ENCODE measurements at places on chromosomes 7 and 10.

DNA sequence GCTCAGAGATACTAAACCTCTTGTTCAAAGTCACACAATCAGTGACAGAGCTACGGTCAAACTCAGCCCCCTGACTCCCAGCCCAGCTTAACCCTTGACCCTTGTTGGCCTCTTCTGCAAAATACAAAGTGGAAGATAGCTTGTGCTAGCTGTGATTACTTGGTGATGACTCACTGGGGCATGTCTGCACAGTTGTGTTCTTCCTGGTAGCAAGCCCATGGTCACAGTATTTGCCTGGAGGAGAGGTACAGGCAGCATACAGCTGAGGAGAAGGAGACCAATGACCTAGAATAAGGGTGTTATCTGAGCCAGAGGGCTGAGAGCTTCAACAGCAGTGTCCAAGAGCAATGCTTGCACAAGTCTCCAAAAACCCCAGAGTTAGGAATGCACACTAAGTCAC lies 5.7 kb upstream of the HSPA12A start:
- DNase-seq = no peak

GRCh38 chr7:37320140-37320847 lies 128.4 kb downstream of the ELMO1 start:
- no peak for DNase-seq

- DNase-seq = no peak
Measured at GRCh38 chr10:16909961-16910792, 93.0 kb upstream of the RSU1 start.

DNA sequence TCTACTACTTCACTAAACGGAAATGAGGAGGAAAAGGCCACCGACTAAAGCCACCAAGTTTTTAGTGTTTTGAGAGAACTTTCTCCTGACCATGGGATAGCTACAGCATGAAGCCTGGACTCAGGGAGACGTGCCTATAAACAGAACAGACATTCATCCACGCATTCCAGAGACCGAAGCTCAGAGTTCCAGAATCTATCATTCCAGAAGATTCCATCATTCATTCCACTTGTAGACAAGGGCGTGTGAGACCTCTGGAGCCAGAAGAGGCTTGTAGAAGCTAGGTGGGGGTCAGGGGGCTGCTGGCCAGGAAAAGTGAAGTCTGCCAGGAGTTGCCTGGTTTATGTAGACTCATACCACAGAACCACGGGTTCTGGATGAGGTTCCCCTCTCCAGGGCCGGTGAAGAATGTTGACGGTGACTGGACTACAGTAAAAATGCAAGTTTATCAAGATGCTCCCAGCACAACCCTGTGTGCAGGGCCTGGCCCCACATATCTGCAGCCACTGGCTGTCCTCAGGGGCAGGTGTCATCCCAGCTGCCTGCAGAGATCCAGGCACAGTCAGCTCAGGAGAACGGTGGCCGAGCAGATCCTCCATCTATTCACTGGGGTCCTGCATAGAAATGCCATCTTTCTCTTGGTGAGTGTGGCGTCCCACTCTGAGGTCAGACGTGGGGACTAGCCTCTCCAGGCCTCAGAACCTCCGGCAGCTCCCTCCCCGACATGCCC lies 215.7 kb downstream of the USP6NL start:
- DNase-seq = no peak

DNA sequence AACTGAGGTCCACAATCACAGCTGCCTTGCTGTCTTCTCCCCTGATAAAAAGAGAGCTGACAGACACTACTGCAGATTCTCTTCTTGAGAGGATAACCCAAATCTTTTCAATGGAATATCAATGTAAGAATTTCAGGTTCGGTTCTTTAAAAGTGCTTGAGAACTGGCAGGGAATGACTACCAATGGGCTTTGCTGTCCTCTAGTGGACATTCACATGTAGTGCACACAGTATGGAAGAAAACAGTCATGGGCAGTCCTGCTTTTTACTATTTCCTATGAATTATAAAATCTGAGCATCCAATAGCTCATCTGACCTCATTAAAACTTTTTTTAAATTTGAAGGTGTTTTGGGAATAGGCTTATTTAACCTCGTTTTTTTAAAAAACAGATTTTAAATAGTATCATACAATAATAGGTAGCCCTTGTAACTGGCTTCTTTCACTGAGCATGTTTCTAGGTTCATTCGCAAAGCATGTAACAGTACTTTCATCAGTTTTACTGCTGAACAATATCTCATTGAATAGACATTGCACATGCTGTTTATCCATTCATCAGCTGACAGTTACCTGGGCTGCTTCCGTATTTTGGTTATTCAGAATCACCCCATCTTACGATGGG lies 18.3 kb downstream of the FZD9 start:
- no peak for DNase-seq

GRCh38 chr7:27745064-27745583 lies 5.2 kb downstream of the TAX1BP1 start:
- no peak for DNase-seq

DNA sequence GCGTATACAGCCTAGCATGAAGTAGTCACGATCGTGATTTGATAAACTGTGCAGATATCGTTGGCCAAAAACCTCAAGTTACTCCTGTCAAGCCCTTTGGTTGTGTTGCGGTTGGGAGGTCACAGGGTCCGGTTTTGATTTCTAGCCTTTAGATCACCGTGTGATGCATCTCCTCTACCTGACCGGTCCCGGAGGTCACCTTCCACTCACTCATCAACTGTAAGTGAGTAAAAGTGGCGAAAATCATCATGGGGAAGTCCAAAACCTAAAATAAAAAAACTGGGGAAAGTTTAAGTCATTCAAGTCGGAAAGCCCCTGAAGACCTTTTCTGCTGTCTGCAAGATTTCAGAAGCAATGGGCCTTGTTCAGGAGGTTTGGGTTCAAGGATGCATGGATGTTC lies 62.8 kb downstream of the ADARB2 start:
- DNase-seq = no peak

- DNase-seq = no peak
Measured at GRCh38 chr7:70736715-70737460, 395.1 kb upstream of the GALNT17 start.

DNA sequence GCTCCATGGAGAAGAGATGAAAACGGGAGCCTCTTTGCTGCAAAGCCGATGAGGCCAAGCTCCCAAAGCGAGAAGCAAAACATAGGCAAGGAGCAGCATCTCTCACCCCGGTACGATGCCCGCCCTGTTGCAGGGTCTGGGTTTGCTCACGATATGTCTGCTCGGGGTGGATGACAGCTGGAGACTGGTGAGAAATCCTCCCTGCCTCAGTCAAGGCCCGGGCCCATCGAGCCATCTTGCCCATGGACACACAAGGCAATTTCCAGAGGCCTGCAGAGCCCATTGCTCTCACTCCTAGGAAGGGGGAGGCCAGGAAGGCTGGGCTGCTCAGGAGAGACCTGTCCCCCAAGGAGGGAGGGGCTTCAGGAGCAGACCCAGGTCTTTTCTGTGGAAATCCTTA lies 391.7 kb upstream of the SHH start:
- DNase-seq = no peak
